ENCODE measurements at places on chromosomes 1 and 21.

- peak; percentile 64 for DNase-seq
These were observed 14.1 kb downstream of the CDA start for GRCh38 chr1:20602851-20603450.

DNA sequence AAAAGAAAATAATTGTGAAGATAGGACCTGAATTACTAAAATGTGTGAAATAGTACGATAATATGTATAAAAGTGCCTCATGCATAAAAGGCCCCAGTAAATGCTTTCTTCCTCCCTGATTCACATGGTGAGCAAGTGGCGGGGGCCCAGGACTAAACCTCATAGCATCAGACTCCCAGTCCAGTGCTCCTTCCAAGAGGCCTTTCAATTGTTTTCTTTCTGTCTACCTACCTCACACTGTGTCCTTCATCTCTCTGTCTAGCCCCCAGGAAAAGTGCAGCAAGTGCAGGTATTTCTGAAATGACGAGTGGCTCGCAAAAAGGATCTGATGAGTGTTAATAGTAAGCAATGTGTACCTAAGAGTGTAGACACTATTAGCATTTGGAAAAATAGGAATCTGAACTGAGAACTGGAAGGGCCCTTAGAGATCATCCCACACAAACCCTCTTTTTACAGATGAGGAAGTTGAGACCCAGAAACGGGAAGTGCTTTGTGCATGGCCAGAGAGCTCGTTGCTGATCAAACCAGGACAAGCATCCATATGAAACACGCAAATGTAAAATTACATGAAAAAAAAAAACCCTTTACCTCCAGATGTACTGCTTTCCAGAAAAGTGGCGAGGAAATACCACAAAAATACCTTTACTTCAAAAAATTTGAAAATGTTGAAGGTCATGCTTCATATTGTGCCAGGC, 118.2 kb upstream of the HOOK1 start:
- no peak for DNase-seq

GRCh38 chr1:83995649-83996048, 3.3 kb downstream of the TTLL7 start:
- no peak for DNase-seq

GRCh38 chr1:164813776-164814175, 254.8 kb downstream of the PBX1 start:
- no peak for DNase-seq

- no peak for DNase-seq
These were observed 2.5 kb upstream of the LBR start for GRCh38 chr1:225430301-225430700.

- DNase-seq: no peak
These were observed 3.3 kb downstream of the LURAP1 start for GRCh38 chr1:46206399-46206798.

- DNase-seq: peak; percentile 69
These were observed 13.0 kb upstream of the BATF3 start for GRCh38 chr1:212712451-212713303.

DNA sequence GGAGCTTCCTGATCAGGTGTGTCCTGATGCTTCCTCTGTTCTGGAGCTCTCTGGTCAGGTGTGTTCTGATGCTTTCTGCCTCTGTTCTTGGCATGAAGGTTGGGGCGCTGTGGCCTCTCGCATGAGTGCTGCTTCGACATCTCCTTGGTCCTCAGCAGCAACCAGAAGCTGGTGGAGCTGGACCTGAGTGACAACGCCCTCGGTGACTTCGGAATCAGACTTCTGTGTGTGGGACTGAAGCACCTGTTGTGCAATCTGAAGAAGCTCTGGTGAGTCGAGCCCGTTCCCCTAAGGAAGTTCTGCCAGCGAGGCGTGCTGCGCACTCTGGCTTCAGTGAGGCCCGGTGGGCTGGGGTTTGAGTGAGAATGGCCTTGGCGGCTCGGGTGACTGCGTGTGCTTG, 18.0 kb downstream of the NLRP3 start:
- no peak for DNase-seq

- peak; percentile 5 for DNase-seq
These were observed 67.3 kb upstream of the KCNJ6 start for GRCh38 chr21:37983336-37984095.

DNA sequence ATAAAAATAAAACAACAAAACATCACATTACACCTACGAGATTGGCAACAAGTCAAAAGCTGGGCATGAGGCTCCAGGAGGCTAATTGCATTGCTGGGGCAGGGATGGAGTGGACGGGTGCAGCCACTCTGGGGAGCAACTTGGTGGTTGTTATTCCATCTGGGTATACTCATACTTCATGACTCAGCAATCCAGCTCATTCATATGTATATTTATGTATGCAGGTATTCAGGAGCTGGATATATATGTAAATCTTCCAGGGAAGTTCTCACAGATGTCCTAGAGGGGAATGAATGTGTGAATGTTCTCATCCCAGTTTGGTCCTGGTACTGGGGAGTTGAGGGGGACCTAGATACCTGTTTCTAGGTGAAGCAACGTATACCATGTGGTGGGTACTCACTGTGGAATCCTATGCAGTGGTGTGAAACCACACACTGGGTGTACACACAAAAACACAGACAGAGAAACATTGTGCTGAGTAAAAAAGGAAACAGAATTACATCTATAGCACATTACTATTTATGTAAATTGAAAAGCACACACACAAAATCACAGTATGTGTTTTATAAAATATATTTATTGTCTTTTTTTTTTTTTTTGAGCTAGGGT, 79.7 kb upstream of the RAB4A start:
- peak; percentile 48 for DNase-seq

- peak; percentile 72 for DNase-seq
These were observed 19.4 kb downstream of the PDE4B start for GRCh38 chr1:65812065-65812464.

GRCh38 chr1:157956732-157957131, 36.7 kb upstream of the KIRREL1 start:
- no peak for DNase-seq

DNA sequence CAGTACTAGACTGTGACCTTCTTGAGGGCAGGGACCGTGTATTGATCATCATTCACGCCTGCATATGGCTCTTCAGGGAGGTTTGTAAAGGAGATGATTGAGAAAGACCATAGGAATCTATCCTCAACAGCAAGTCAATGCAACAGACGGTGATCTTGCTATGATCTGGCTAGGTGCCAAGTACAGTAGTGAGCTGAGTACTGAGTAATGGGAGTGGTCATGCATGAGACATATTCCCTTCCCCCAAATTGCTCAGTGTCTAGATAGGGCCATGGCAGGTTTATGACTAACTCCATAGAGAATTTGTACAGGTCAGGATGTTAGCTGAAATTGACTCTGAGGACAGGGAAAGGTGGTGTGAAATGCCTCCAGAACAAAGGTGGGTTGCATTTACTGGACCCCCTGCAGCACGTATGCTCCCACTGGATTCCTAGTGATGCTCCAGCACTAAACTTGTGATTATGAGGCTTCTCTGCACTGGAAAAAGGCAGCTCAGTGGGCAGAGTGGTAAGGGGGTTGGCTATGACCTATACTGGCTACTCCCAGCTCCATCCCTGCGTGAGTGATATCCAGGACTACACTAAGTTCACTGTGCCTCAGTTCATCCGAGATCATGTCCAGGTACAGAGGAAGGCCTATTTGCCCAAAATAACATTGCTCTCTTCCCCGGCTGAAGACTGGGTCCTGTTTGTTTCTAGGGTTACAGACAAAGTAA, 37.2 kb downstream of the KCNJ6 start:
- DNase-seq: peak; percentile 98

DNA sequence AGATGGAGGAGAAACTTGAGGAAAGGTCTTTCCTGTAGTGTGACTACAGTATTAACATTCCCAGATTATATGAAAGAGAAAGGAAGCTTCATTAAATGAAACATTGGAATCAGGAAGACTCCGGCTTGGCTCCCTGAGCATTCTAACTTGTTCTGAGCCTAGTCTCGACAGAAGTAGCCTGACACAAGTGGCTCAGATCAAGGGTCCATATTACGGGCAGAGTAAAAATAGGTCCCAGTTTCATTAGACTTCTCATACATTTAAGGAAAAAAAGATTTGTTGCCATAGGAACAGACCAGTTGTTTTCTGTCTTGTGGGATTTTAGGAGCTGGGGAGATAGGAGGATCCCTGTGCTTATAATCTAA, 12.8 kb downstream of the SMAP2 start:
- DNase-seq: no peak

DNA sequence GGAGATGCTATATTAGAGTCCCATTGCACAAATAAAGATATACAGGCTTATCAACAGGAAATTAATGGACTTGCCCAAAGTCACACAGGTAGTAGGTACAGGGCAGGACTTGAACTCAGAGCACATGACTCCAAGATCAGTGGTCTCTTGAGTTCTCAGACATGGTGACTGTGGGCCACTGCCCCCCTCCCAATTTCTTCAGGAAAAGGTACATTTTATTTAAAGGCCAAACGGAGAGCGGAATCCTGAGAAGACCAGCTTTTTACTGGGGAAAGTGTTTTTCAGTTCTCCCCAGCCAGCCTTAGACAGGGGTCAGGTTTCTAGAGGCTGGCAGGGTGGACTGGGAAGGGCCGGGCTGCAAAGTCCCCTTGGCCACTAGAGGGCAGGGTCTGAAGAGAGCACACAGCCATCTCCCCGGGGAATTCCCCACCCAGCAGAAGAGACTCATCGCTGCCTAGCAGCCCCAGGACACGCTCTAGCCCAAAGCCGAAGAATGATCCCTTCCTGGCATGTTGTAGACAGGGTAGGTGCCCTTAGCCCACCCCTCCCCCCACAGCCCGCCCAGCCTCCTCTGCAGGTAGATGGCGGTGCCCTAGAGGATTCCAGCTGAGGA, 29.7 kb downstream of the ACP6 start:
- DNase-seq: peak; percentile 72

- no peak for DNase-seq
These were observed 58.1 kb downstream of the SSBP3 start for GRCh38 chr1:54347955-54348699.

GRCh38 chr1:7209336-7209735, 424.1 kb downstream of the CAMTA1 start:
- no peak for DNase-seq

- no peak for DNase-seq
These were observed 2.6 kb downstream of the CAPN8 start for GRCh38 chr1:223662943-223663342.

- DNase-seq: no peak
These were observed 47.1 kb upstream of the ATP1A1 start for GRCh38 chr1:116325922-116326321.

DNA sequence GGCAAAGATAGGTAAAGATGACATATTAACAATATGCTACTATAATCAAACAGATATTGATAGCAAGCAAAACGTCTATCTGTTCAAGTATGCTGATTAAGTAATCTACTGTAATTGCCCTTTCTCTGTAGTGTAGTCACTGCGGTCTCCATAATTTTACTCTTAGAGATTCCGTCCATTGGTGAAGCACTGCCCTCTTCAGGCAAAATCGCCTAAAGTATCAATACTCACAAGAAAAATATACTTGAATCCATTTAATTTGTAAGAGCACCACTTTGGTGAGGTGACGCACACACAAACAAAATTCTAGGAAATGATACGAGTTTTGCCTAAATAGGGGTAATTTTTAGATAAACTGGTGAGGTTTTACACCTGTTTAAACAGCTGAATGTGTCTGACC, 434.6 kb upstream of the CHRM3 start:
- DNase-seq: peak; percentile 23

- peak; percentile 33 for DNase-seq
These were observed 66.6 kb downstream of the NAV1 start for GRCh38 chr1:201605385-201606010.

DNA sequence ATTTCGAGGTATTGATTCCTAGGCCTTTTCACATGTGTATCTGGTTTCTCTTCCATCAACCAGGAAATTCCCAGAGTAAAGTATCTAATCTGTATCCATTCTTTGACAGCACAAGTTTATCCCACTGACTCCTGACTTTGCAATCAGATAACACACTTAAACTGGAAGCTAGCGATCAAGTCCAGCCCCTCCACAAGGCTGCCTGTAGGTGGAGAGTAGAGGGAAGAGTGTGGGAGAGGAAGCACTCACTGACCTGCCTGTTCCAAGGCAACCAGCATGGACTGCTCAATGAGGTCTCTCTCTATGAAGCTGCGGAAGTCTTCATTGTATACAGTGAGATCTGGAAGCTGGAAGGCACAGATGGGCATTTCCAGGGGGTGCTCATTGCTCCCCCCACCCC, 30.4 kb upstream of the MTMR11 start:
- DNase-seq: no peak

GRCh38 chr1:227735539-227736285, 477 bp downstream of the SNAP47 start:
- DNase-seq: no peak

DNA sequence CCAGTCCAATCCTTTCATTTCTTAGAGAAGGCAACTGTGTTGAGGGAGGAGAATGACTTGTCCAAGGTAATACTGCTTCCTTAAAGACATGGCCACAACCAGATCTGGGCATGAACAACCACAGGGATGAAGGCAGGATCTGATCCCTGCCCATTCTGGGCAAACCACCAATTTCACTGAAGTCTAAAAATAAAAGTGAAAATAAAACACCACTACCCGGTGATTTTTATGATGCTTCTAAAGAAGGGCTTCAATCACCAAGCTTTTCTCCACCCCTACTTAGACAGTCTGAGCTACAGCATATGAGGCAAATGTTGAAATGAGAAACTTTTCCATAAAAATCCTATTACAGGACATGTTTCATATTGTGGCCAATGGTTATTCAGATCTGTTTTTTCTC, 133.0 kb downstream of the PTPN14 start:
- peak; percentile 35 for DNase-seq

- DNase-seq: peak; percentile 67
These were observed 27.1 kb downstream of the ZNHIT6 start for GRCh38 chr1:85681087-85681486.

DNA sequence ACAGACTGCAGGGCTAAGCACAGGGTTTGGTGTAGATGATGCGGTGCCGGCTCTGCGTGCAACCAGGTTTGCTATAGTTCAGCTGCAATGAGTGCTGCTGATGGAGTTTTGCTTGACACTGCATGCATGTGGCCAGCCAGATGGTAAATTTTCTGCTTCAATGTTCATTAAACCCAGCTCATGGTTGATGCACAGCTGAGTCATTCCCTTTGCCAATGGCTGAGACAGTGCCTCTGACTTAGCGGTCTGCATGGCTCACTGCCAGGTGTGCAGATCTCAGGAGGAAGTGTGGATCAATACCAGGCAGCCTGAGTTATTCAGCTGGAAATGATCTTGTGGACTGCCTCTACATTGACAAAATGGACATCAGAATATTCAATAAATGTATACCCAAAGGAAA, 172.7 kb upstream of the ZP4 start:
- DNase-seq: no peak

Measured in amniotic epithelial cell (primary cell).